ENCODE measurements at places on chromosomes 2 and 18.

DNA sequence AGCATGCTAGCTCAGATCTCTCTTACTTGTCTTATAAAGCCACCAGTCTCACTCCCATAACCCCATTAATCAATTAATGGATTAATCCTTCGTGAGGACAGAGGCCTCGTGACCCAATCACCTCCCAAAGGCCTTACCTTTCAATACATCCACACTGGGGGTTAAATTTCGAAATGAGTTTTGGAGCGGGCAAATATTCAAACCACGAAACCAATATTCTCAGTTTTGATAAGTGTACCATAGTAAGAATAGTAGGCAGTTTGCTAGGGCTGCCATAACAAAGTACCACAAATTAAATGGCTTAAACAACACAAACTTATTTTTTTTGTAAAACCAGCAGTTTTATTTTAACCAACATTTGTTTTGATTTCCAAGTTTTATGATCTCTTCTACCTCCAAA is 15.2 kb downstream of the HIBCH start:
- DNase-seq: no peak

DNA sequence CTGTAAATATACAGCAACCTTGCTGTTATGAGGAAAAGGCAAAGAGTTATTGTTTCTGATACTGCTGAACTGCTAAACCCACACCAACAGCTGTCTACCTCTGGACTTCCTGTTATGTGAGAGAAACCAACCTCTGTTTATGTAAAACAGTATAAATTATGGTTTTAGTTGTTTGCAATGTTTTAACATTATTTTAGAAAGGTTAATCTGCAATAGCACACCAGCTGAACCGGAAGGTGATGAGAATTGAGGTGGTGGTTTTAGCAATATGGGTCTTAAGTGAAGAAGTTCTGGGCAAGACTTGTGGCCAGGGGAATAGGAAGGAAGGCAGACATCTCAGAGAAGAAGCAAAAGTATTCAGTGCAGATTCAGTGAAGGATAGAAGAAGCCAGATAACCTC is 237.8 kb downstream of the PLCL1 start:
- no peak for DNase-seq

DNA sequence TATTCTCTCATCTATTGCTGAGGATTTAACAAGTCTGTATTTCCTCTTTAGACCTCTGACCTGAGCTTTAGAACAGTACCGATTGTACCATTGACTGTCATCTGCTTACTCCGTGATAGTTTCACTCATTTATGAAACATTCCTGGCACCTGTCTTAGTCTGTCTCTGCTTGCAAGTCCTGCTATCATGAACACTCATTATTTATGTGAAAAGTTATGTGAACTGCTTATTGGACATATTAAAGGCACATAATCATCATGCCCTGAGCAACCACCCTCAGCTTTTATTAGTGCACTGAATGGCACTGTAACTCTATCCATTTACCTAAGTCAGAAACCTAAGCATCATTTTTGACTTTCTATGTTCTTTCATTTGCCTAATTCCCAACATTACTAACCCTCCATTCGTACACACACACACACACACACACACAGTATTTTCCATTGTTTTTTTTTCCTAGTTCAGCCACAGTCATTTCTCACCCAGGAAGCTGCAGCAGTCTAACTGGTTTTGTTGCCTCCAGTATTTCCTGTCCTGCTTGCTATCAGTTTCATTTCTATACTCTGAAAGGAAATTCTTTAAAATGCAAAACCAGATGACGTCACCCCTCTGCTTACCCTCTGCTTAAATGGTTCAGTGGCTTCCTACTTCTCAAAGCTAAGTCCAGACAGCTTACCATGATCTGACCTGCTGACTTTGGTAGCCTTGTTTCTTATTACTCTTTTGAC is 146.1 kb downstream of the HAUS1 start:
- no peak for DNase-seq

DNA sequence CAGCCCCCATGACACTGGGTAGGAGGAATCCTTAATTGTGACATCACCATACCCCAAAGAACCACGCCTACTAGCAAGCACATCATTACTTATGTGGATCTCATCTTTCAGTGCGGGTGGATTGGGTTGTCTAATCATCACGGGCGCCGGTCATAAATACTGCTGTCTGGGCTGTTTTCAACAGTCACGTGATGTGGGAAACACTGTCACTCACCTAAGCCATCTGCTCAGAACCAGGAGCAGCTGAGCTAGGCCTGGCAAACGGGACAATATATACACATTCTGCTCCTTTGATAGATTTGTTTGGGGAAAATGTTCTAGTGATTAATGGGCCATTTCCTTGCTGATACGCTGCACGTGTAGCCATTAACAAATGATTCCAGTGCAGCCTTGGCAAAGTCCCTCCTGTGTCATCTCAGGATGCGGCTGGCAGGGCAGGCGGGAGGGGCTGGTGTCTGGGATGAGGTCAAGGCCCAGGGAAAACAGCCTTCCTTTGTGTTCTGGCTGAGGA is 145.9 kb upstream of the COPS8 start:
- DNase-seq: peak; percentile 46

- peak; percentile 58 for DNase-seq
Observed at GRCh38 chr18:36757081-36757480, 71.7 kb downstream of the TPGS2 start.

DNA sequence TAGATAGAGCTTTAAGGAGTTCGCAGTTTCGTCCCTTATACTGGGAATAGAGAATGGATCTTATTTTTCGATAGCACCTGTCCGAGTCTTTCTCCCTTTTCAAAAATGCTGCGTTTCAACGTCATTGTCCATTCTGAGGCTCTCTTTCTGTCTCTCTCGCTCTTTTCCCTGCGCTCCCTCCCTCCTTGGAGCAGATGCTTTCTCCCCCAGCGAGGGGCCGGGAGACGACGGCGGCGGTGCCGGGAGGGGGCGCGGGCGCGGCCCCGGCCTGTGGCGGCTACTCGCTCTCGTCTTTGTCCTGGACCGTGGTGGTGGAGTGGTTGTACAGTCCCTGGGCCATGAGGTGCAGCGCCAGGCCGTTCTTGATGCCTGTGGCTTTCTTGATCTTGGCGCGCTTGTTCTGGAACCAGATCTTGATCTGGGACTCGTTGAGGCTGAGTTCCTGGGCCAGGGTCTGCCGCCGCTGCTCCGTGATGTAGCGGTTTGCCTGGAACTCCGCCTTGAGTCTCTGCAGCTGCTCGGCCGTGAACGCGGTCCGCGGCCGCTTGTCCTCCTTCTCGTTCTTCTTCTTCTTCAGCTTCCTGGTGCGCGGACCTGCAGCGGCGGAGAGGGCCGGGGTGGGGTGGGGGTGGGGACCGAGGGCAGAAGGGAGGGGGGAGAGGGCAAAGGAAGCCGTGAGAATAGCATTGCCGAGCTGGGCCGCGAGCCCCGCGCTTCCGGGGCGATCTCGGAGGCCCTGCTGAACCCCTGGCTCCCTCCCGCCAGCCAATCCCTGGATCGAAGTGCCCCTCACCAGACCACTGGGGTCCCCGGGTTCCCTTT is 4.6 kb downstream of the EN1 start:
- peak; percentile 90 for DNase-seq

GRCh38 chr2:97734061-97735051 is 21.0 kb downstream of the ZAP70 start:
- no peak for DNase-seq

- DNase-seq: no peak
Observed at GRCh38 chr2:219569041-219569440, 2.3 kb downstream of the OBSL1 start.

DNA sequence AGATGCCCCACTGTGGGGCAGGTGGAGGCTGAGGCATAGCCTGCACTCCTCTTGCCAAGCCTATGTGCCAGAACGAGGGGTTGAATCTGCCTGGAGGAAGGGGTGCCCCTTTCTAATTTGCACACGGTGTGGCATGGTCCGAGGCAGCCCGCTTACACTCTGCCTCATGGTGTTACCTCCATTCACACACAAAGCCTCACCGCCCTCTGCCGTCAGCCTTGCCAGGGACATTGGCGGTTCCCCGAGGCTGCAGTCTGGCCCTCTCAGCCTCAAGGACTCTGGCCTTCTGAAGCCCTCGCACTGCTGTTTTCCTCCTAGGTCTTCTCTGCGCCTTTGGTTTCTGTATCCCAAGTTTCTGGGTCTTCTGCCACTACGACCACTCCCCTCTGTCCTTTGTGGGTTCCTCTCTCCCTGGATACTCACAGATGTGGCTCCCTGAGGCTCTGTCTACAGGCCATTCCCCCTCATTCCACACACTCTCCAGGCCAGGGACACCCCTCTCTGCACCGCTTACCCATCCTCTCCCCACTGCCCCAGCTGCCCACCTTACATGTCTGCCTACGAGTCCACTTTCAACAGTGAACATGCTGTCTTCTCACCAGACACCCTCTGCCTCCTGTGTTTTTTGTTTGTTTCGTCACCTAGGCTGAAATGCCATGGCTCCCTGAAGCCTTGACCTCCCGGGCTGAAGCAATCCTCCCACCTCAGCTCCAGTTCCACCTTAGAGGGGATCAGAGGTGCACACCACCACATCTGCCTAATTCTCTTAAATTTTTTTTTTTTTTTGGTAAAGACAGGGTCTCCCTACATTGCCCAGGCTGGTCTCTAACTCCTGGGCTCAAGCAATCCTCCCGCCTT is 7.9 kb upstream of the ASPRV1 start:
- no peak for DNase-seq

GRCh38 chr2:233531955-233532354 is 34.6 kb downstream of the USP40 start:
- DNase-seq: no peak

- DNase-seq: no peak
Observed at GRCh38 chr2:43186321-43186678, 40.1 kb downstream of the ZFP36L2 start.

GRCh38 chr2:10267551-10268465 is 34.9 kb upstream of the HPCAL1 start:
- DNase-seq: no peak

DNA sequence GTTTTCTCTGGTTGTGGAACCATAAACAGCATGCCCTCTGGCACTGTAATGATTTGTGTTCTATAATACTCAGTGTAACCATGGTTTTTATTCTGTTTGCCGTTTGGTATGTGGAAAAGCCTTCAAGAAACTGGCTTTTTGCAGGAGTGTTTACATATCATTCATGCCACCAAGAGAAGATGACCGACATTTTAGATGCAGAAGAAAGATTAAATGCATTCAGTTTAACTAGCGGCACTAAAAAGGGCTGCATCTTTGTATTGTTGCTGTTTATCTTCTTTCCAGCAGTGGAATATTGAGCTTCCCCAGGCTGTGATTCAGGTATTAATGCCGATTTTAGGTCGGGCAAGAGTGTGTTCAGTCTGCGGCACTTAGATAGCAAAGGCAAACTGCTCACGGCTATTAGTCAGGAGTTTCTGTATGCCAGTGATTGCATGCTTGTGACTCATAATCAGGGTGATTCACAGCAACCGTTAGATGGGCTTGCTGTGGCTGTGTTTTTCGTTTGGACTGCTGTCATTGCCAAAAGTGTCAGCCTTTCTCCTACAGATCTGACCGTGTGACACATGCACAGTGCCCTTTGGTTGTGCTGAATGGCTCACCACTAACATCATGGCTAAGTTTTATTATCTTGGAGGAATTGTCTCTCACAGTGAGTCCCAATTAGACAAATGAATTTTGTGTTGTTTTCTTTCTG is 479.7 kb downstream of the PARD3B start:
- DNase-seq: no peak

GRCh38 chr18:634551-635045 is 22.9 kb upstream of the TYMS start:
- no peak for DNase-seq

DNA sequence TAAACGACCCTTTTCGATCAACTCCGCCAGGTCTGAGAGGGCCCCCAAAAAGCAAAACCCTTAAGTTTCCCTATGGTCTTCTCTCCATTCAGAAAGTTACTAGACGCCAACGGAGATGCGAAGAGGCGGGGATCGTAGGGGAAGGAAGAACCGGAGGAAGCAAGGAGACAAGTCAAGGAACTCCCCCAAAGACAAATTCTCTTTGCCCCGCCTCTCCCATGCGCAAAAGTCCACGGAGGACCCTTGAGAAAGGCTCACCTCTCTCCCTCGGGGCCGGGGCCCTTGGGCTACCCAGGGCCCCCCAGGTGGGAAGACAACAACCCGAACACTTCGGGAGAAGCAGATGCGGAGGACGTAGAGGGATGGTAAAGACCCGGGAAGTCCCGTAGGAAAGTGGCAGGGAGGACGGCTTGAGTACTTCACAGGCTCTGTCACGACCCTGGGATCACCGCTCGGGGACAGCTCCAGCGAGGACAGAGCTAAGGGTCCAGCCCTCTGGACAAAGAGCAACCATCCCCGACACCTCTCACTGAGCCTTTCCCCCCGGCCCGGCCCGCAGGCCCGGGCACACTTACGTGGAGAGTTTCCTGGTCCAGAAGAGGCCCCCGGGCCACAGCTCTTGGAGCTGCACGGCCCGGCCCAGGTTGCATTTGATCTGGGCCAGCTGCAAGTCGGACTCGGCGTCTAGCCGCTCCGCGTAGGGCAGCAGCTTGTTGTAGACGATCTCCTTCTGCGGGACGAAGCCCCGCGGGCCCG is 647 bp downstream of the PSME4 start:
- DNase-seq: peak; percentile 84

DNA sequence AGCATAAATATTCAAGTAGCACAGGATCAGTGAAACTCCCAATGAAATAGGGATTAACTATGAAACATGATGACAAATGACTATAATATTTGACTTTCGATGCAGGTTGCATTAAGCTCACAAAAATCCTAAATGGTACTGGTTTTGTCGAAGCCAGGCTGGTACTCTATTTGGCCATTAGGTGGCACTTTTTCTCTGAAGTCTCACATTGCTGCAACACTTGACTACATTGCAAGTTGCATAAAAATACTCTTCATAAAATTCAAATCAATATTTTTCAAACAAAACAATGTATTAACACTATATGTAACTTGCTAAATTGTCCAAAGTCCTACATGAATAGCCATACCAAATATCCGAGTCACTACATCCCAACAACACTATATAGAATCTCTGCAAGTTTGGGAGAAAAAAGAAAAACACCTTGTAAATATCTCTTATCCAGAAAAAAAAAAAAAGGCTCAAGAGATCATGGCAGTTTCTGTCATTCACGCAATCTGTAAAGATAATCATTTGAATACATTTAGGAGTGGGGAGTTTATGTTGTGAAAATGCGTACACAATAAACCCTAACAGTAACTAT is 9.5 kb downstream of the RTTN start:
- peak; percentile 18 for DNase-seq

DNA sequence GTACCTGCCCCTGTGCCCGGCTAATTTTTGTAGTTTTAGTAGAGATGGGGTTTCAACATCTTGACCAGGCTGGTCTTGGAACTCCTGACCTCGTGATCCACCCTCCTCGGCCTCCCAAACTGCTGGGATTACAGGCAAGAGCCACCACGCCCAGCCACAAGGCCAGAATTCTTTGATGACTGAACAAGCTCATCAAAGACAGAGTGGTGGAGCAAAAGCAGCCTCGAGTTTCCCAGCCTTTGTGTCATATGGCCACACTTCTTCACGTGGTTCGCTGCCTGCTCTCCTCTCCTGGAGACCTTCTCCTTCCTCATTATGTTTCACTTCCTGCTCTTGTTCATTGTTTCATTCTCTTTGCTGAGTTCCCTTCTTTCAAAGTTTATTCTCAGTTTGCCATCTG is 9.9 kb upstream of the NPC1 start:
- no peak for DNase-seq

- DNase-seq: no peak
Observed at GRCh38 chr2:240631548-240632305, 6.4 kb downstream of the GPR35 start.
